ENCODE measurements at places on chromosomes 3 and 15.

GRCh38 chr15:81893182-81893835 is 152.5 kb downstream of the MEX3B start:
- no peak for DNase-seq

DNA sequence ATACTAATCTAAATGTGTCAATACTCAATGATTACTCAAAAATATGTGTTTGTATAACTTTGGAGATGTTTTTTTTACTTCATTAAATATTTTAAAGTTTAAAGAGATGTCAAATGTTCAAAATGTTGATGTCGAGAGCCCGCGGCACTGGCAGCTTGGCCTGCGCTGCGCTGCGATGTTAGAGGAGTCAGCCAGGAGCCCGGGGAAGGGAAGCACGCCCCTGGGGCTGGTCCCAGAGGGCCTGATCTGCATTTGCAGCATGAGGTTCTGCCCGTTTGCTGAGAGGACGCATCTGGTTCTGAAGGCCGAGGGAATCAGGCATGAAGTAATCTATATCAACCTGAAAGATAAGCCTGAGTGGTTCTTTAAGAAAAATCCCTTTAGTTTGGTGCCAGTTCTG is 66.4 kb upstream of the ATP2C1 start:
- no peak for DNase-seq

- DNase-seq = no peak
Observed at GRCh38 chr15:29944925-29945324, 122.7 kb upstream of the TJP1 start.

DNA sequence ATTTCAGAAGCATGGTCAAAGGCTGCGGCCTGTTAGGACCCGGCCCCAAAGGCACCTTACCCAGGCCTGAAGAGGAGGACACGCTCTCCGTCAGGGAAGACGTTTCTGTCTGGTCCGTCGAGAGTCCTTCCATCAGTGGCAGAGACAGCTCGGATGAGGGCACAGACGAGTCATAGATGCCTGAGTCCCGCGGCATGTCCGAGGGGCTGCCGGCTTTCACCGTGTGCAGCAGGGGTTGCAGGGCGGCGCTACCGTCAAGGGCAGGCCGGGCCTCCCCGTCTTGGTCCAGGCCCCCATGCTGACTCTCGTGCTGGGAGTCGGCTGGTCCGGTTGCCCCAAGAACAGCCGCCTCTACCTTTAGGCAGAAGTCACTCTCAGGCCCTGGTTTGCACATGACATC is 37.1 kb downstream of the SPATA12 start:
- no peak for DNase-seq

GRCh38 chr3:184656829-184657681 is 54.8 kb downstream of the MAGEF1 start:
- no peak for DNase-seq

GRCh38 chr3:140347151-140347550 is 330.7 kb upstream of the TRIM42 start:
- no peak for DNase-seq

DNA sequence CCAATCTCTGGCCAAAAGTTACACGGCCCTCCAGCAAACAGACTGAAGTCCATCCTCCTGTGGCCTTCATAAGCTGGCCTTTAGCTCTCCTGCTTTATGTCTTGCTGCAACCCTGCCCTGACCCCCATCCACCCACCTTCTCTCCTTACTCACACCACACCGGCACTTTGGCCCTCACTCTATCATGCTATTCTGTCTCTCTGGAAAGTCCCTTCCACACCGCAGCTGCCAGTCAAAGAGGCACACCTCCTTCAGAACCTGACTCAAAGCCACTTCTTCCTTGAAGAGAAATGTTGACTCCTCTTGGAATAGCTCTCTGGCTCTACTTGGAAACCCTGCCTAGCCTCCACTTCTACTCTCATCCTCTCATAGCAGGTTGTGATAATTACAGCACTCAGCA is 4.5 kb downstream of the GPR156 start:
- no peak for DNase-seq

GRCh38 chr3:171770689-171771620 is 39.3 kb downstream of the PLD1 start:
- no peak for DNase-seq

- DNase-seq = no peak
Observed at GRCh38 chr3:168427835-168428475, 332.2 kb upstream of the GOLIM4 start.

GRCh38 chr3:62999158-62999557 is 123.9 kb upstream of the CADPS start:
- no peak for DNase-seq

- peak; percentile 79 for DNase-seq
Observed at GRCh38 chr15:25850154-25851111, 12.7 kb downstream of the ATP10A start.

- DNase-seq = no peak
Observed at GRCh38 chr3:55597641-55598040, 110.5 kb upstream of the WNT5A start.

Data from sciatic nerve (tissue), 2 donors.